NCI-H2227 treated with DMSO at 0.1 percent for 48 hours (cell line): ENCODE measurements at places on chromosomes 12 and 14.

DNA sequence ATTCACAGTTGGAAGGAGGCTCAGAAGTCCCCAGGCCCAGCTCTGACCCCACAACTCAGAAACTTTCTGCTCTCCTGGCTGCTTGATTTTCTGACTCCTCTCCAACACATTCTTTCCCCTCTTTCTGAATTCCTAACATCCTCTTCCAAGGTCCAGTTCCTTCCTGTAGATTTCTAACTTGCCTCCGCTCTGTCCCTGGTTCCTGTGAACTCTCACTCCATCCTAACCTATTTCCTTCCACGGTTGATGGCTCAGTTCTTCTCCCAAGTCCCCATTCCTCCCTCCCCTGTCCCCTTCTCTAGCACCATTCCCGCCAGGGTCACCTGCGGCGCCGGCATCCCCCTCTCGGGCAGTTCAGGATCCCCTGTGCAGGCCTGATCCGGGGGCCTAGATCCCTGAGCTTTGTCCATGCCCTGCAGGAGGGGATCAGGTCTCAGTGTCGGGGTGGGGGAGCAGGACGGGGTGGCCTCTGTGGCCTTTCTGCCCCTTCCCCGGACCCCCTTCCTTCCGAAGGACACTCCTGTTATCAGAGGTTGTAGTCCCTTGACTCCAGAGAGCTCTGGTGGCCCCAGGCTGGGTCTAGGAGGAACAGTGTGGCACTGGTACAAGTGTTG, 6.0 kb upstream of the SLC22A17 start:
- no peak for DNase-seq

DNA sequence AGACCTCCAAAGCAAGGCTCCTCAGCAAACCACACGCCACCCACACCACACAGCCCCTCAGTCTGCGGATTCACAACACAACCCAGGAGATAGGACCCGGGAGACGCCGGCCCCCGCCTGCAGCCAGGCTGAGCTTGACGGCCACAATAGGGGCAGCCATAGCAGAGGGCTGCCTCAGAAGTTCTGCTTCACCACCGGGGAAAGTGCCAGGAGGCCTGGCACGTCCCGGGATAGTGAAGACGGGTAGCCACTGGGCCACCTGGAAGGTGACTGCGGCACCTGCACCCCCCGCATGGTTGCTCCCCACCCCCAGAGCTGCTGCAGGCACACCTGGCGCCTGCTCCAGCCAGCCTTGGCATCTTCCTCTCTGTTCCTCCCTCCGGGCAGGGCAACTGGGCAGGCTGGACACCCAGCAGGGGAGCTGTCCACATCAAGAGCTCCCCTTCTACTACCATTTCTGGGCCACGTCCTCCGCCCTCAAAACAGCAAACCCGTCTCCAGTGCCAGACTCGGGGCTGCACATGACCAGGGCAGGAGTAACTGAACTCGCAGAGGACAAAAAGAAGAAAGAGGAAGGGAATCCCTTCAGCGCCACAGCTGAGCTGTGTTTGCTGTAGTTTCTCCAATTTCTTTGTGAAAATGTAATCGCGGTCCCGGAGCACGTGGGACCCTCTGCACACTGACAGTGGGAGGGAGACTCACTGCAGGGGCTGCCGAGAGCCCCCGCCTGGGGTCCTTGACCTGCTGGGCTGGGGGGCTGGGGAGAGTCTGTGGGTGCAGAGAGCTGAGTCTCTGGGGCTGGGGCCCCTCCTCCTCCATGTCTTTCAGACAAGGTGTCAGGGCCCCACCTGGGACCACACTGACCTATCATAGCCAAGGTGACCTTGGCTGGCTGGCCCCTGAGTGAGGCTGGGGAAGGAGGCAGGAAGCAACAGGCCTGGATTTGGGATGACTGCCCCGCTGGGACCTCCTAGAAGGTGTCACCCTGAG, 74.2 kb upstream of the C14orf180 start:
- no peak for DNase-seq

DNA sequence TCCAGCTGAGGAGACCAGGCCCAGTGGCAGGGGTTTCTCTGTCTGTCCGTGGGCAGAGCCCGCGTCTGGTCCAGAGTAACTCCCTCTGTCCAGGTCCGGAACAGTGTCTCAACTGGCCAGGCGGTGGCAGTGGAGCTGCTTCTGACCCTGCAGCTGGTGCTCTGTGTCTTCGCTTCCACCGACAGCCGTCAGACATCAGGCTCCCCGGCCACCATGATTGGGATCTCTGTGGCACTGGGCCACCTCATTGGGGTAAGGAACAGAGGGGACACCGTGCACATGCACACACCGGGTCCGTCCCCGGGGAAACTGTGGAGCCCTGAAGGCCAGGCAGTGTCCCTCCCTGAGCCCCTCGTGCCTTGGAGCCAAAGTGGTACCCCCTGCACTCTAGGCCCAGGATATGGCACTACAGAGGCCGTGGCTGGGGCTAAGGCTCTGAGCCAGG, 1.5 kb downstream of the AQP6 start:
- DNase-seq = no peak

GRCh38 chr12:113271466-113271852, 50.2 kb downstream of the TPCN1 start:
- no peak for DNase-seq

GRCh38 chr14:105064001-105064400, 1.2 kb downstream of the GPR132 start:
- no peak for DNase-seq

DNA sequence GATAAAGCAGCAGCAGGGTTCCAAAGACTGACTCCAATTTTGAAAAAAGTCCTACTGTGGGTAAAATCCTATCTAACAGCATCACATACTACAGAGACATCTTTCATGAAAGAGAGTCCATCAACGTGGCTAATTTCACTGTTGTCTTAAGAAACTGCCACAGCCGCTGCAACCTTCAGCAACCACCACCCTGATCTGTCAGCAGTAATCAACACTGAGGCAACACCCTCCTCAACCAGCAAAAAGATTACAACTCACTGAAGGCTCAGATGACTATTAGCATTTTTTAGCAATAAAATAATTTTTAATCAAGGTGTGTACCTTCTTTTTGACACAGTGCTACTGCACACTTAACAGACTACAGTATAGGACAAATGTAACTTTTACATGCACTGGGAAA, 6.6 kb downstream of the CAPRIN2 start:
- no peak for DNase-seq

DNA sequence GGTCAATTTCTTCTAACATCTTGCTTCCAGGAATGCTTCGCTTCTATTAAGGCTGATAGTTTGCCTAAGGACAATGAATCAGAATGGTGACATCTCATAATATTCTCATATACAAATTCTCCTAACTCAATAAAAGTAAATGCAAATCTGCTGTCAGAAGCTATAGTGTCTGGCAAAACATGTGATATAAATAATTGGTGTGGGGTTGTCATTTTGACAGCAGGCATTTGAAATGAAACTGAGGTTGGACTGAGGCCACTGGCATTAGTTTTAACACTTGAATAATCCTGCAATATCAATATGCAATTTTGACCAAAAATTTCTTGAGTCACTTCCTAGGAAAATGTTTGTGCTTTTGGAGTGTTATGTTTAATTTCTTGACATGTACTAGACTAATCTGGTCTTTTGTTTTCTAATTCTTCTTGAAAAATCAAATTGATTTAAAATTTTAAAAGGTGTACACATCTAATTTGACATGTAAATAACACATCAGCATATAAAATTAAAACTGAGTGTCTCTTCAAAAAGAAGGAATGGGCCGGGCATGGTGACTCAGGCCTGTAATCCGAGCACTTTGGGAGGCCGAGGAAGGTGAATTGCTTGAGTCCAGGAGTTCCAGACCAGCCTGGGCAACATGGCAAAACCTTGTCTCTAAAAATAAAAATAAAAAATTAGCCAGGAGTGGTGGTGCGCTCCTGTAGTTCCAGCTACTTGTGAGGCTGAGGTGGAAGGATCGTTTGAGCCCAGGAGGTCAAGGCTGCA, 92.3 kb upstream of the BTG1 start:
- DNase-seq = no peak

DNA sequence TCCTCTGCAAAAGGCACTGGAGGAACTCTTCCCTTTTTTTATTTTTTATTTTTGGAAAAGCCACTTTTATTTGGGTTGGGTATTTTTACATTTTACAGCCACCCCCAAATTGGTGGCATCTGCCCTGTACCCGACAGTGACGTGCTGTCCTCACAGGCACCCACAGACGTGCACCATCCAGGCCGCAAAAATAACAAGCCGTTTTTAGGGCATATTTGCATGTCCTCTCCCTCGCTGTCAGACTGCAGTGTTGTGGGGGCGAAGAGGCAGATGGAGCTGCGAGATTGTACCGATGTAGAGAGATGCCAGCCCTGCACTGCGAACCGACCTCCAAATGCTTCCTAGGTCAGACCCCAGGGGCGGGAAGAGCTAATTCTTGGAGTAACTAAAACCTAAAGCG, 12.2 kb downstream of the JDP2 start:
- no peak for DNase-seq
